GF-D8 (cell line): ENCODE measurements at places on chromosomes 2 and 18.

DNA sequence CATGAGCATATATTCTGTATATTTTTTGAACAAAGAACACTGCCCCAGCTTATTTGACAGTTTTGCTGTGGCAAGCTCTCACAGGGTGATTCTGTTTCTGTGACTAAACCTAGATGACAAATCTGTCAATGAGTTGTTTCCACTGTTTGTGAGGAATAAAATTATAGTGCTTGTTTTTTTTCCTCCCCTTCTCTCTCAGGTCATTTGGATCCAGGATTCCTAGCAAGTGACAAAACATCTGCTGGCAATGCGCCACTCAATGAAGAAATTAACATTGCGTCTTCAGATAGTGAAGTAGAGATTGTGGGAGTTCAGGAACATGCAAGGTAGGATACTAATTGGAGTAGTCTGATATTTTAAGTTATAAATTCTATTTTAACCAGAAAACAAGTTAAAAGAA is 149.3 kb downstream of the HAUS1 start:
- no peak for DNase-seq

- DNase-seq: no peak
Observed at GRCh38 chr2:73292906-73293533, 328 bp downstream of the EGR4 start.

DNA sequence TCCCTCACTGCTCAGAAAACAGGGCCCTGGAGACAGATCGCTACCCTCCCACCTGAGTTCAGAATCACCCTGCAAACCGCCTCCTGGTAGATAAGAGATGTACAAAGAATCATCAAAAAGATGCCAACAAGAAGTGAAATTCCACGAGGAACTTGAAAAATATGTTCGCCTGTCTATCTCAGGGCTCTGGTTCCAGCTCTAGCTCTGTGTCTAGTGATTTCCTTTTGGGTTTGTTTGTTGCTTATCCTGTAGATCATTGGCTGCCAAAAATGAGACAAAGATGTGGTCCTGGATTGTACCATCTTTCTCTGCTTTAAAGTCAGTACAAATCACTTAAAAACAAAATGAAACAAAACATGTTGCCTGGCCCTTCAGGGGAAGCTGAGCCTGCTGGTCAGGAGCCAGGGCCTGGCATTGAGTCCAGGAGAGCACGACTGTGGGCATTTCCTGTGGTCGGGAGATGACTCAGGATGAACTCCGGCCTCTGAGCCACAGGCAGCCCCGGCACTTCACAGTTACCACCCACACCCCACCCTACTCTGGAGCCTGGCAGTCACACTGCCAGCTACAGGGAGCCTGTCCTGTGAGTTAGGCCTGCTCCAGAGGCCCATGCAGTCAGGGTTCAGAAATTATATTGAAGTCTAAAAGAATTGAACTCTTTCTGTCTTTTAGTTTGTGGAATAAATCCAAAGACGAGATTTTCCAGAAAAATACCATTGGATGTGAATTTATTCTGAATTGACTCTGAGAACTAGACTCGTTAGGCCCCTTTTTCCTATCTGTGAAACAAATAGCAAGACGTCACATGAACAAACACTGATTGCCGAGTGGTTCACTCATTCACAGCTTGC is 8.0 kb upstream of the ITGB6 start:
- no peak for DNase-seq

GRCh38 chr2:43265421-43265820 is 39.0 kb upstream of the ZFP36L2 start:
- no peak for DNase-seq

GRCh38 chr2:18487106-18487913 is 73.1 kb downstream of the RDH14 start:
- no peak for DNase-seq
